ENCODE measurements at places on chromosomes 3 and 15. TPM values are rescaled to one million over a fixed set of nuclear protein-coding genes. Genes with fewer than 3 reads are reported as not detected.

DNA sequence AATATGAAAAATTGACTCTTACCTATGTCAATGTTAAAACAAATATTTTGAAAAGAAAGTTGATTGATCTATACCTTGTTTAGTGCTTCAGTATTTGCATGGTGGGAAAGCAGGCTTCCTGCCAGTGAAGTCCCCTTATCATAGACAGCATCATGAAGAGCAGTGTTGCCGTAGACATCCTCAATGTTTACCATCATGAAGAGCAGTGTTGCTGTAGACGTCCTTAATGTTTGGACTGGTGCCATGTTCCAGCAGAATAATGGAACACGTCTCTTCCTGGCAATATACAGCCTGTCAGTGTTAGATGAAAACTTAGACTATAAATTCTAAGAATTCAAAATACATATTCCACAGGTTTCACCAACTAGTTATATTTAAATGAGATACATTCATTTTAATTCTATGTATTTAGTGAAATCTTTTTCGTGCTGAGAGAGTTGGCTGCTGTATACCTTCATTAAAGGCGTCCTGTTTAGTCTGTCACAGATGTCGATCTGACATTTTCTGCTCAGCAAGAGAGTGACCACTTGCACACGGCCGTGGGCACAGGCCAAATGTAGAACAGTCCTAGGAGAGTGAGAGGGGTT lies 116.8 kb downstream of the LMLN start:
- H3K36me3 ChIP-seq = no peaks in the 10 kb centered on the region
- no peak for DNase-seq
- peaks cover 31% of the 10 kb centered on the region for H3K4me1 ChIP-seq
- no peaks in the 10 kb centered on the region for H3K27me3 ChIP-seq
- H3K27ac ChIP-seq = no peak overlapping the region

SELENOK gene
- total RNA-seq = 35.1 TPM

ATP13A5 gene
- total RNA-seq = not detected

DNA sequence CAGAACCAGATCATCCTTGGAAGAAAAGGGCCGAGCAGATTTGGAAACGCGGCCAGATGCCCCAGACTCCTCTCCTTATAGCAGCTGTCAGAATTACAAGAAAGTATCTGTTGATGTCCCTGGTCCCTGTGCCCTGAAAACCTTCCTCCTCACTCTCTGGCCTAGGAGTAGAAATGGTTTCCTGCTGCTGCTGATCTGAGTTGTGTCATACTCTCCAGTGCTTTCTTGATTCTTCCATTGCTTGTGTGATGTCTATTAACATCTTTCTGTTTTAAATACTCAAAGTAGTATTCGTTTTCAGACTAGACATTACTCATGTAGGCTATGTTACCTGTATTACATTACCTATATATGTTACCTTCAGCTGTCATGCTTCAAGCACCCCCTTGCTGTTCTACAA lies 26.8 kb upstream of the HERC1 start:
- H3K4me1 ChIP-seq = no peaks in the 10 kb centered on the region
- no peak overlapping the region for H3K27ac ChIP-seq

GRCh38 chr15:64690008-64690407 lies 85.4 kb downstream of the RBPMS2 start:
- no peaks in the 10 kb centered on the region for H3K4me1 ChIP-seq
- no peaks in the 10 kb centered on the region for H3K27me3 ChIP-seq
- DNase-seq = no peak
- H3K4me3 ChIP-seq = no peak overlapping the region
- peaks cover 20% of the 10 kb centered on the region for H3K36me3 ChIP-seq

TRH gene
- total RNA-seq = not detected

SLC51A gene
- total RNA-seq = not detected

HTR3E gene
- total RNA-seq = not detected

- H3K4me1 ChIP-seq = no peaks in the 10 kb centered on the region
- DNase-seq = no peak
- no peak overlapping the region for H3K27ac ChIP-seq
- H3K36me3 ChIP-seq = no peaks in the 10 kb centered on the region
Measured at GRCh38 chr3:107850681-107851080, 240.2 kb downstream of the CD47 start.

GRCh38 chr3:9059489-9060400 lies 96.5 kb upstream of the RAD18 start:
- H3K4me1 ChIP-seq = no peaks in the 10 kb centered on the region
- no peak overlapping the region for H3K4me3 ChIP-seq
- DNase-seq = no peak
- H3K36me3 ChIP-seq = no peaks in the 10 kb centered on the region
- no peak overlapping the region for H3K27ac ChIP-seq

DNA sequence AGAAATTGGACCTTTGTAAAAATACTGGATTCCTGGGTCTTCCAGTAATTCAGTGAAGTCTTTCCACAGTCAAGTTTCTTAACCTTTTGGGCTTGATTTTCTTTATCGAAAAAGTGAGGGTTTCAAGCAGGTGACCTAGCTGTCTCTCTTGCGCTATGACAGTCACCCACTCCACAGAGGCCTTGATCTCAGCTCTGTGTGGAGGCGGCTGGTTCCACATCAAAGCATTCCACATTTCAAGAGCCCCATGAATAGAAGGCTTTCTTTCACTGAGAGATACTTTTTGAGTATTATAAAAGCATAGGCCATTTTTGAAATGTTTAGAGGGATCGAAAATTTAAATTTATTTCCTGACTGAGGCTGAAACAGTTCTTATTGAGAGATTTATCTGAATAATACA lies 43.9 kb downstream of the GABRA5 start:
- DNase-seq = no peak
- H3K36me3 ChIP-seq = no peaks in the 10 kb centered on the region
- no peaks in the 10 kb centered on the region for H3K27me3 ChIP-seq
- H3K27ac ChIP-seq = no peak overlapping the region
- H3K4me1 ChIP-seq = no peaks in the 10 kb centered on the region
- H3K4me3 ChIP-seq = no peak overlapping the region

- H3K4me1 ChIP-seq = no peaks in the 10 kb centered on the region
- H3K27me3 ChIP-seq = no peaks in the 10 kb centered on the region
- no peak overlapping the region for H3K27ac ChIP-seq
- no peak for DNase-seq
- no peak overlapping the region for H3K4me3 ChIP-seq
Measured at GRCh38 chr3:49733551-49733950, 9.8 kb upstream of the GMPPB start.

CPNE9 gene
- 0.98 TPM for total RNA-seq

- H3K27ac ChIP-seq = no peak overlapping the region
- H3K4me1 ChIP-seq = peaks cover 16% of the 10 kb centered on the region
- DNase-seq = no peak
- no peaks in the 10 kb centered on the region for H3K27me3 ChIP-seq
Measured at GRCh38 chr15:49628379-49628778, 7.5 kb downstream of the DTWD1 start.
